ENCODE measurements at places on chromosomes 6 and 20.

GRCh38 chr6:4593951-4594350 lies 182.3 kb upstream of the CDYL start:
- DNase-seq = no peak

DNA sequence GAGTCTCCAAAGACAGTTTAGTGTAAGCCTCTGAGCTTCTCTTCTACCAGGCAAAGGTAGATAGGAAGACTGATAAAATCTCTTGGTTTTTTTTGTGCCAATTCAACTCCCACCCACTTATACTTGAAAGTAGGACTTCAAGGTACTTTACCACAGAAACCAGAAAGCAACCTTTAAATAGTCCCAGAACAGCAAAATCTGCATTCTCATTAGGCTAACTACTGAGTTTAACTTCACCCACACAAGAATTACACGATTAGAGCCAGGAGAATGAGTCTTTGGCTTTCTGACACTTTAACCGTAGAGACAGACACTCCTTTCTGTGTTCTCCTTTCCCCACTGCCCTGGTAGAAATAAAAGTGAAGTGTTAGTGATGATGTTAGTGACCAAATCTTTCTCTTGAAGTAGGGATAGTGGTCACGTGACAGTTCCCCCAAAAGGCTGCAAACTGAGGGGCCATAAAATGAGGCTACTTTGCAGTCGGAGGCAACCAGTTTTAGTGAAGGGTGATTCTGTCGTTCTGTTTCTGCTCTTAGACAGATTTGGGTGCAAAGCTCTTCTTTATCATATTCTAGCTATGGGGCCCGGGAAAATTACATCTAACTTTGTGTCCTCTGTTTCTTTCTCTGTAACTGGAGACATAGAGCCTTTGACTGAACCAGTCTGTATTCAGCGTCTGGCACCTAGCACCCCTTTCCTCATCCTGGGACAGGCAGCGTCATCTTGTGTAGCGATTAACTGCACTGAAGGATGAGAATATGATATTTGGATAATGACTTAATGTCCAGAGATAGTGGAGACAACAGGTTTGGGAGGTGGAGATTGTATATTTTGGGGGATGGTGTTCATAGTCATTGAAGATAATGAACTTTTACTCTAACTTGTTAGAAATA lies 206.4 kb upstream of the CITED2 start:
- DNase-seq = no peak

- DNase-seq = no peak
Observed at GRCh38 chr6:43715056-43715788, 27.6 kb upstream of the MRPS18A start.

DNA sequence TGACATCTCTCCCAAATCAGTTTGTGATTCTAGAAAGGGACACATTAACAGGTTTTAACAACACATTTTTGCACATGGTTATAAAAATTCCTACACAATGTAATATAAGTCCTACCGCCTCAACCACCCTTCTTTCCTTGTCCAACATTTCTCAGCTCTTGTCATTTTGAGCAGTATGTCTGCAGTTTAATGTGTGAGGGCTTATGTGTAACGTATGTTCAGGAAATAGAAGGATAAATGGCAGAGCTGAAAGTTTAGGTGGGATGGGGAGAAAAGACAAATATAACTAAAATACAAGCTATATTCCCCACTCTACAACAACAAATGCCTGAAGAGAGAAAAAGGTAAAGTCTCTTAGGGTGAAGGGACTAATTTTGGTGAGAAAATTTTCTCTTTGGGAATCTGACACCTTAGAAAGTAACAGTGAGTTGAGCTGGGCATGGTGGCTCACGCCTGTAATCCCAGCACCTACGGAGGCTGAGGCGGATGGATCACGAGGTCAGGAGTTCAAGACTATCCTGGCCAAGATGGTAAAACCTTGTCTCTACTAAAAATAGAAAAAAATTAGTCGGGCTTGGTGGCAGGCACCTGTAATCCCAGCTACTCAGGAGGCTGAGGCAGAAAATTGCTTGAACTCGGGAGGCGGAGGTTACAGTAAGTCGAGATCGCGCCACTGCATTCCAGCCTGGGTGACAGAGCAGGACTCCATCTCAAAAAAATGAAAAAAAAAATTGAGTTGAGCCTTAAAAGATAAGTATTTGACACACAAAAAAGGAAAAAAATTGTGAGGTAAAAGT lies 5.1 kb downstream of the PNRC1 start:
- no peak for DNase-seq

DNA sequence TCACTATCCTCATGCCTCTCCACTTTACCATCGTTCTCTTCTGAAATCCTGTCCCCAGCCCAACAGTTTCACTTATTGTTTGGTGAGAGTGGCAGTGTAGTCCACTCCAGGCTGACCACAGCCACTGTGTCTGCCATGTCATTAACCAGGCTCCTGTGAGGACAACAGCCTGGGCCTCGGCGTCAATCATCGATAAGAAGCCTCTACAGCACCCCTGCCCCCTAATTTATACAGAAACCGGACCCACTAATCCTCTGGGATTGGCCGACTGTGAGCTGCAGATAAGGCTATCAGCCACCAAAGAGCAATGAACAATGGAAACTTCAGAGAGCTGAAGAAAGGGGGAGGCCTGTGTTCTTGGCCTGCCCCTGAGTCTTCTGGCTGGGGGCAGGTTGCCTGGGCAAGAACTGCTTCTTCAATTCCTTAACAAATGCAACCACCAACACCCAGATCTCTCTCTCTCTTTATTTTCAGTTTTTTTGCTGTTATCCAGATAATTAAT lies 3.4 kb downstream of the EGFL8 start:
- no peak for DNase-seq

- DNase-seq = no peak
Observed at GRCh38 chr6:33923857-33924514, 120.2 kb upstream of the MLN start.

- DNase-seq = no peak
Observed at GRCh38 chr6:157751547-157752200, 71.4 kb upstream of the SNX9 start.

GRCh38 chr6:53734473-53735299 lies 60.1 kb upstream of the LRRC1 start:
- DNase-seq = no peak
